ENCODE measurements at places on chromosomes 2 and 18. TPM values are rescaled to one million over a fixed set of nuclear protein-coding genes. Genes with fewer than 3 reads are reported as not detected.

The SLC5A7 gene
- not detected for total RNA-seq

The NT5DC4 gene
- not detected for total RNA-seq

The REG1B gene
- not detected for total RNA-seq

The FAM124B gene
- 0.12 TPM for total RNA-seq

The IL1F10 gene
- total RNA-seq, result not detected

The KCTD1 gene
- 12.4 TPM for total RNA-seq

The TCF23 gene
- total RNA-seq, result 0.82 TPM

The LBX2 gene
- total RNA-seq, result 0.94 TPM

The INSIG2 gene
- 13.9 TPM for total RNA-seq

The ALPG gene
- not detected for total RNA-seq

The SETBP1 gene
- 3.3 TPM for total RNA-seq

The PIEZO2 gene
- 5.3 TPM for total RNA-seq

The CDH19 gene
- total RNA-seq, result under 0.01 TPM

The C2orf81 gene
- total RNA-seq, result 0.98 TPM

The AGXT gene
- not detected for total RNA-seq

The SLC4A3 gene
- total RNA-seq, result 1.7 TPM

The THSD7B gene
- total RNA-seq, result not detected

The DSC3 gene
- total RNA-seq, result 0.38 TPM

The NAT8 gene
- not detected for total RNA-seq

The TRABD2A gene
- 8.9 TPM for total RNA-seq

The C2orf15 gene
- total RNA-seq, result 0.12 TPM

The ADCYAP1 gene
- under 0.01 TPM for total RNA-seq

The GCFC2 gene
- 9.2 TPM for total RNA-seq

The C2orf72 gene
- total RNA-seq, result under 0.01 TPM

The PROM2 gene
- 1.4 TPM for total RNA-seq

The TEX44 gene
- total RNA-seq, result not detected

The LRATD1 gene
- 0.47 TPM for total RNA-seq

The KCNF1 gene
- total RNA-seq, result not detected

The OTOS gene
- not detected for total RNA-seq

The DNAJC5G gene
- not detected for total RNA-seq

The CFC1 gene
- total RNA-seq, result not detected

The ANKRD30BL gene
- total RNA-seq, result not detected

The TUBB8B gene
- not detected for total RNA-seq

The CNDP1 gene
- total RNA-seq, result not detected

The CREG2 gene
- under 0.01 TPM for total RNA-seq

The GALNT14 gene
- 0.12 TPM for total RNA-seq

The CNGA3 gene
- under 0.01 TPM for total RNA-seq

The SLC35F5 gene
- total RNA-seq, result 264 TPM

The C2orf66 gene
- total RNA-seq, result 0.08 TPM

The CTAGE1 gene
- not detected for total RNA-seq

The INPP5D gene
- 0.83 TPM for total RNA-seq

The ZNF519 gene
- total RNA-seq, result 5.3 TPM

The DPP4 gene
- 42.1 TPM for total RNA-seq

The CRYGC gene
- not detected for total RNA-seq

The RAX gene
- total RNA-seq, result not detected

The ANO7 gene
- 0.12 TPM for total RNA-seq

The BCL2L11 gene
- total RNA-seq, result 2.0 TPM

The TSPYL6 gene
- not detected for total RNA-seq

The MERTK gene
- total RNA-seq, result 0.90 TPM

The CYTIP gene
- total RNA-seq, result 0.23 TPM

The CXCR1 gene
- total RNA-seq, result not detected

The TBR1 gene
- total RNA-seq, result not detected

The GREB1L gene
- total RNA-seq, result 0.23 TPM

The HES6 gene
- total RNA-seq, result 1.7 TPM

The ANKRD62 gene
- total RNA-seq, result not detected
